NCI-H1048 (cell line): ENCODE measurements at places on chromosomes 7 and 10.

DNA sequence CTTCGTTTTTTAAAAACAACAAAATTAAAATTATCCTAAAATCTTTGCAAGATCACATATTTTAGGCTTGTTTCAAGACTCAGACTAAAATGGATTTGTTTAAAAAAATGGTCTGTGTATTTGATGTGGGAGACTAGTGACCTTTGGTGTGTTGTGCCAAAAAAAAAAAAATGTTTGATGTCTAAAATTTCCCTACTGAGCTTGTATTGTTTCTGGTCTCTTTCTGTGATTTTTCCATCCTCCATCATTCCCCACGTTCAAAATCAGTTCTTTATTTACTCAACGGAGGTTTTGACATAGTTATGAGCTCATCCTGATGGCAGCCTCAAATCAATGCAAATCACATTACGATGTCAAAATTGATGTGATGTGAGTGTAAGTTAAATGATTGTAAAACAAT is 326.2 kb downstream of the RNLS start:
- no peak for DNase-seq

GRCh38 chr10:63384001-63384400 is 81.8 kb downstream of the JMJD1C start:
- DNase-seq = no peak

- no peak for DNase-seq
Measured at GRCh38 chr7:4237296-4238235, 444.5 kb upstream of the FOXK1 start.

DNA sequence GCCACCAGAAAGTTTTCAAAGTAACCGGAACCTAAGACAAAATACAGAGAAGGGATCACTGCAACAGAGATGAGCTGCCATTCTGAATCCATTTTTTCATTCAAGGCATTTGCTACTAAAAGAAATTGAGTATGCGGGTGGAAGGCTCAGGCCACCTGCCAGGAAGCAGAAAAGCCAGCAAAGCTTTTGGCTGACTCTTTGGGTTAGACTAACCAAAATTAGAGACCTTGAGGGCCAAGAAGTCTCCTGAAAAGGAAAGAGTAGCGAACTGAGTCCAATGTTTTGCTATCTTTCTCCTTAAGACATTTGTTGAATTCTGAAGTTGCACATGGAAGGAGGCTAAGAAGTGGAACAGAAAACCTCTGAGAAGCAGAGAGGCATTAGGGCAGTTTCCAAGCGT is 79.0 kb downstream of the FAS start:
- DNase-seq = no peak

- DNase-seq = no peak
Measured at GRCh38 chr10:97188261-97188711, 2.5 kb upstream of the SLIT1 start.

- DNase-seq = no peak
Measured at GRCh38 chr10:92873029-92873428, 24.7 kb downstream of the EXOC6 start.

- no peak for DNase-seq
Measured at GRCh38 chr7:141147482-141147881, 73.6 kb downstream of the TMEM178B start.

DNA sequence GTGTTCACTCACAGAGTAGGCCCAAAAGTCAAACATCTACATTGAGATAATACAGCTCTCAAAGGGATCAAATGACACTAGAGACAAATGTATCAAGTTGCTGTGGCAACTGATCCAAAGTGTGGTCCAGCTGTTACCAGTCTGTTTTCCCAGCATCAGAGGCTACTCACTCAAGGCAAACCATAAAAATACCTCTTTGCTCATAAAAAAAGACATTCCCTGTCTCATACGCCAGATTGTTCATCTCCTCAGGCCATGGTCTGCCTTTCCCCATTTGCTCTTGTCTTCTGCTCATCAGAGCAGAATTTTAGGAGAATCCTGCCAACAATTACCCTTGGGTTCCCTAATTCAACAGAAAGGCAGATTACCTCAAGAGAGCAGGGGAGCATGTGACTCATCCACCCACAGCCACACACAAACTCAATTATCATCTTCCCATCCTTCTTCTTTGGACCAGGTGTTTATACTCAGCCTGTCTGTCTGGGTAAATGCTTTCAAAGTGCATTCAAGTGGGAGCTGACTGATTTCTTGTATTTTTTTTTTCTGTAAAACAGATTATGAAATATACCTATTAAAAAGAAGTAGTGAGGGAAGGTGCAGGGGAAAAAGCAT is 226.5 kb upstream of the HPS1 start:
- DNase-seq = no peak

- no peak for DNase-seq
Measured at GRCh38 chr7:106895246-106895864, 30.3 kb downstream of the PIK3CG start.

GRCh38 chr10:78953113-78953798 is 115.5 kb upstream of the ZMIZ1 start:
- no peak for DNase-seq

GRCh38 chr7:41921453-41921981 is 218.6 kb upstream of the INHBA start:
- DNase-seq = no peak

DNA sequence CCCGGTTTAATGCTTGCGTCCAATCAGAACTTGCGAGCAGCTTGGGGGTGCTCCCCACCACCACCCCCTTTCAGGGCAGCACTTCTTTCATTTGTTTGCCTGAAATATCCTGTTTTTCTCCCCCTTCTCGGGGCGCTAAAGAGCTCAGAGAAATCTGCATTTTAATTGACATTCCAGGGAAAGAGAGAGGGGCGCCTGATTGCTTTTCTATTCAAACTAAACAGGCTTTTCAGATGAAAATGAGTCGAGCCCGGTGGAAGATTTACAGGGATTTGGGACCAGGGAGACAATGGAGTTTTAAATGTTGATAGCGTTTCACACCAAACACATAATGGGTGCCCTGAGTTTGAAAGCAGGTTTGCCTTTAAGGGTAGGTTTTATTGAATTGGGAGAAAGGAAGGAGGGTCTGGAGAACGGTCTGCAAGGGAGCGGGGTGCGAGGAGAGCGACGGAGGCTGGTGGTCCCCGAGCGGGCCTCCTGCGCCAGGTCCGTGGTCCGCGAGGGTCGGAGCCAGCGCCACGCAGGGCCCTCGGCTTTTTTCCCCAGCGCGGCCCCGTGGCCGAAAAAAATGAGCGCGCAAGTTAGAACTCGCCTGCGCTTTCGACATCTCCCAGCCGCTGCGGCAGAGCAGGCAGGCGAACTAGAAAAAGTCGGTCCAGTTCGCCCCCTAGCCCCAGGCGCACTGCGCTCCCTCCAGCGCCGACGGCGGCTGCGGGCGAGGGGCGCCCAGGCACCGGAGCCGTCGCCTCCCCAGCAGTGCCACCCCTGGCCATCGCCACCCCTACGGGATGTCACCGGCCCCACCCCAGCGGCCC is 1.3 kb downstream of the FGFR2 start:
- DNase-seq = no peak

- no peak for DNase-seq
Measured at GRCh38 chr7:880450-880849, 4.1 kb downstream of the GET4 start.

DNA sequence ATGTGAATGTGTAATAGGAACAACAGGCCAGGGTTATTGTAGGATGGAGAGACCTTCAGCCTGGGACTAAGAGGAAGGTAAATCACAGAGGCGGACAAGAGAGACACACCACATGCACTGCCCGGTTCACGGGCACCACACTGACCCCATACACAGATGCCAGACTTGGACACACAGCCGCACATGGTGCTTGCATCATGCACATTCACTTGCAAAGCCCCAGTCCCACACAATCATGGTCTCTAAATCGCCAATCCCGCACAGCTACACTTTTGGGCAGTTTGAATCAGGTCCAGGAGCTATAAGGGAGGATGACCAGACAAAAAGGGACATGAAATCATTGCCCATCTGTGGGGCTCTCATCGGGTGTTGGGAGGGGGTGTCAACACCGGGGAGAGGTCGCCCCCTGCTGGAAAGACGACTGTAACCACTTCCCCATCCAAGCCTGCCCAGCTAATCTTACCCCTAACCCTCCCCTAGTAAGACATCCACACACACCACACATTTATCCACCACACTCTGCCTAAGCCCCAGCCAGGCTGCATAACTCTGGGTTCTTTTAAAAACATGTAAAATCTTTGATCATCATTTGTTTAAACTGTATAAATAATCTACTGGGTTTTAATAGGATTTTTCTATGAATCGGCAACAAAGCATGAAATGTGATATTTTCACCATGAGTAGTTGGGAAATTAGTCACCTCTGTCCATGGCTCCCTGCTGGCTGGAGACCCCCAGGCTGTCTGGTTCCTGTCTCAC is 40.5 kb upstream of the SLF2 start:
- DNase-seq = no peak

DNA sequence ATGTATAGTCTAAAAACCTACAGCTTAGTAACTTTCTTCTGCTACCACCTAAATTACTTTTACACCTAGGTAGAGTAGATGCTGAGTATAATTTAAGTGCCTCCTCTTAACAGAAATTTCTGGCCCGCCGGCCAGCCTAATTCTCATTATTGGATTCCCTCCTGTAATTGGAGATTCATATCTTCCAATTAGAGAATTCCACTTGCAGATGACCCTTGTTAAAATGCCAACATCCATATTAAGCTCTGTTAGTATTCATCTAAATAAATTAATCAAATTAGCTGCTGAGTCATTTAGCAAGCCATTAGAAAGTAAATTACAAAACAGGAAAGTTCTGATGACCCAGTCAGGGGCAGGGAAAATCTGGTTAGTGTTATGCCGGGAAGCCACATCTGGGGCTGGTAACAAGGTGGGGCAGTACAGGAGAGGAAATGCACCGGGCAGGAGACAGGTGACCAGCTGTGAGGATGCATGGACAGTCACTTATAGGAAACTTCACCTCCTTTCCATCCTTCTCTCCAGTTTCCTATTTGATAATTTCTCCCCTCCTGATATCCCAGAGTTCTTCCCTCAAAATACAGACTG is 82.8 kb downstream of the ORC5 start:
- DNase-seq = no peak

DNA sequence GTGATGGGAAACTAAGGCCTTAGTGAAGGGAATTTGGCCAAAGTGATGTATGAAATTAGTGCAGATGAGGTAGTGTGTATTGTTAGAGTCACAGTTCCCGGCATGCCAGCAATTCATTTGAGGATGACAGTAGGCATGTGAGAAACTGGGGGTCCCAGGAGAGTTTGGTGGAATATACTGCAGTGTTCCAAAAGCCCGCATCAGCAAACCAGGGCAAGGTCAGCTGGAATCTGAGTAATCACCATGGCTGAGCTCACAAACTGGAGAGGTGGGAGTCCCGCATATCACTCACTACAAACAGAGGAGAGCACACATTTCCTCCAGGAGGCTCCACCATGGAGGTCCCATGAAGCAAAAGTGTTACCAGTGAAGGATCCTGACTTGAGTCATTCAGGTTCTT is 740.7 kb downstream of the TNS3 start:
- no peak for DNase-seq

DNA sequence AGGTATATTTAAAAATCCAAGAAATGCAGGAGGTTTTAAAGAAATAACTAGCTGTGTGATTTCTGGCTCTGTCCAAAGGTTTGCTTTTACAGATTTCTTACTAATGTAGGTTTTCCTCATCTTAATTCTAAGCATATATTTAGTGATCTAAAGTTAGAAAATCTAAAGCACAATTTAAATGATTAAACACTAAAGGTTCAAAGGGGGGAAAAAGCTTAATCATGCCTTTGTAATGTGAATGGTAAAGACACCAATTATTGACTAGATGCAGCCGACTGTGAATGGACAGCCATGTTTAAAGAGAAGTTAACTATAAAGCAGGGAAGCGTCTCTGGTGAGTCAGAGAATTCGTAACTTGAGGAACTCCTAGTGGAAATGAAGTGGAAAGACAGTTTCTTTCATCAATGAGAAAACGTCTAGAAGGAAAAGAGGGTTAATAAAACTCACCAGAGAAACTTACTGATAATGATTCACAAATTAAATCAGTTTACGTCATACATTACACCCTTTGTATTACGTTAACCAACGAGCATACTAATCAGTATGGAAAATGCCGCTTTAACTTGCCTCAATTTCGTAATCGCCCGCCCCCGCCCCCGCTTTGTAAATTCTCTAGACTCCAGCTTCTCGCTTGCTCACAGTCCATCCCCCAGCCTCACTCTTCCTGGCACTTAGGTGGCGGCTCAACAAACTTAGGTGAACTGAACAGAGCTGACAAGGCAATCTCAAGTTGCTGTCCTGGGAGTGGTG is 1.1 kb upstream of the HBP1 start:
- DNase-seq = no peak

DNA sequence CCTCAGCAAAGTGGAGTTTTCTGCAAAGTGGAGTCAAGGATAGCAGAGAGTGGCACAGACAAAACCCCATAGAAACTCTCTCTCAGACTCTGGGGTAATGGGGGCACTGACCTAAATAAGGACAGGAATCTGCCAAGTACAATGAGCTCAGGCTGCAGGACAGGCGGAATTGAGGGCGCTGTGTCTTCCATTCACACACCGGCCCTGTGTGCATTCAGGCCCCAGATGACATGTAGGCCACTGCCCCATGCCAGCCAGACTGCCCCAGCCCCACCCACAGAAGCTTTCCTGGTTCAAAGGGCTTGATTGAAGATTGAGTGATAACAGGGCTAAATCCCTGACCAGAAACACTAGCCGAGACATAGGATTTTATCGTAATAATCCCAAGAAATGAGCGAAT is 52.7 kb downstream of the EEPD1 start:
- DNase-seq = no peak
